ENCODE measurements at places on chromosomes 1 and 21.

DNA sequence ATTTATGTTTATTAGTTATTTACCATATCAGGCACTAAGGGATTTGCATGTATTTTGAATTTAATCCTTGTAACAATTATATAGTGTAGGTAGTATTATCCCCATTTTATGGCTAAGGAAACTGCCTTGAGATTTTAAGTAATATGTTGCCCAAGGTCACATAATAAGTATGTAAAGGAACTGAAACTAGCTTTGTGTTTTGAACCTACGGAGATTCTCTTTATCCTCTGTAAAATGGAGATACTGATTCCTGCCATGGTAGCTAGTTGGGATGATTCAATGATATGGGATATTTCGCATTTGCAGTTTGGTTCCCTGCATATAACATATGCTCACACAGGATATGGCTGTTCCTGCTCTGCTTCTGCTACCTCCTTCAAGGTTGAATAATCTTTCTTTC lies 144.3 kb downstream of the ST6GALNAC3 start:
- no peak for DNase-seq

DNA sequence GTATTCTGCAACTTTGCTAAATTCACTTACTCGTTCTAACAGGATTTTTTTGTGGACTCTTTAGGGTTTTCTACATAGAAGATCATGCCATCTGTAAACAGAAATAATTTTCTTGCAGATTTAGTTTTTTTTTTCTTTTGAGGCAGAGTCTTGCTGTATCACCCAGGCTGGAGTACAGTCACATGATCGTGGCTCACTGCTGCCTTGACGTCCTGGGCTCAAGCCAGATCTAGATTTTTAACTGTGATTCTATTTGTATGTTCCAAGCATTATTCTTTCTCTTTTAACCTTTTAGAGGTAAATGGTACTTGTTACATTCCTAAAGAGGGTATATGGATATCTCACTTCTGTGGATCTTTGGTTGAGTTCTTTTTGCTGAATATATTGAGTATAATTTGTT lies 18.6 kb downstream of the FABP3 start:
- DNase-seq = no peak

GRCh38 chr1:33637846-33638440 lies 165.5 kb downstream of the ZSCAN20 start:
- DNase-seq = no peak

GRCh38 chr1:244139655-244140054 lies 88.6 kb downstream of the ZBTB18 start:
- DNase-seq = no peak

DNA sequence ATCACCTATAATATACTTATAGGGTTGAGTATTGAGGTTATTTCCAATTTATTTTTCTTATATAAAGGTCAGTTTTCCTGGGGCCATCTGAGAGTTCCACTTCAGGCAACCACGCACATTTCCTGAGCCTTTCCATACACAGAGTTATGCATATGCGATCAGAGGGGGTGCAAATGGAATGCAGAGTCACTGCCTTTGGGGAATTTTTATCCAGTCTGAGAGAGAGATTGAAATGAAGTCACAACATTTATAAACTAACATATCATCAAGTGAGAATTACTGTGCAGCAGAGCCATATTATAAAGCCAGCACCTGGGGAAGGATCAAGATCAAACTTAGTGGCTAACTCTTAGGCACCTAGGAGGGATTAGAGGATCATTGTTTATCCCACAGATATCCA lies 299.9 kb upstream of the PLXNA2 start:
- DNase-seq = no peak

DNA sequence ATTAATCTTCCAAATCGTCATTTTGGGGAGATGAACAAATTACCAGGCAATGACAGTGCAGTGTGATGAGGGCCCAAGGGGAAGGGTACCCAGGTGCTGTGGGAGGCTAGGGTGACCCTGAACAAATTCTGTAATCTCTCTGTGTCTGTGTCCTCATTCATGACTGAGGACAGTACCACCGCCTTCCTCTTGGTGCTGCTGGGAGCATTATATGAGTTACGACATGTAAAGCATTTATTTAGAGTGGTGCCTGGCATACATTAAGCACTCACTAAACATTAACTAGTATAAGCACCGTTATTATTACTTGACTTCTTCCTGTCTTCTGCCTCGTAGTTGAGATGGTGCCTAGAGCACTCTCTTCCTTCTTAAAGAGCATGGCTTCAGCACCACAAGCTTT lies 468.2 kb upstream of the VAMP3 start:
- DNase-seq = no peak

DNA sequence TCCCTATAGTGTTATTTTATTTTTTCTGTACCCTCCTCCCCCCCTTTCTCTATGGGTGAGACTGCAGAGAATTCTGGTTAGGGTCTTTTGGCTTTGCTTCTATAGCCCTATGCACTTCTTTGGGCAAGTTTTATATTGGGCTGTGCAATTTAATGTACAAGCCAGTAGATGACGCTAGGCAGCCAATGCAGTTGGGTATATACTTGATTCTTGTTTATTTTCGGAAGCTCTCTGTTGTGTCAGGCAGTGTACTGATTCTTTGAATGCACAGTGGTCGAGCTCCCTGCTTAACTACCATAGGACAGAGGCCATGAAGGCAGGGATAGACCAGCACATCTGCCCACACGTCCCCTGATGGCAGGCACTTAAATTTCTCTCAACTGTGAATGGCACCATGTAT lies 34.1 kb upstream of the GPR52 start:
- no peak for DNase-seq

- no peak for DNase-seq
These were observed 33.6 kb downstream of the SPAG17 start for GRCh38 chr1:118151312-118151937.

DNA sequence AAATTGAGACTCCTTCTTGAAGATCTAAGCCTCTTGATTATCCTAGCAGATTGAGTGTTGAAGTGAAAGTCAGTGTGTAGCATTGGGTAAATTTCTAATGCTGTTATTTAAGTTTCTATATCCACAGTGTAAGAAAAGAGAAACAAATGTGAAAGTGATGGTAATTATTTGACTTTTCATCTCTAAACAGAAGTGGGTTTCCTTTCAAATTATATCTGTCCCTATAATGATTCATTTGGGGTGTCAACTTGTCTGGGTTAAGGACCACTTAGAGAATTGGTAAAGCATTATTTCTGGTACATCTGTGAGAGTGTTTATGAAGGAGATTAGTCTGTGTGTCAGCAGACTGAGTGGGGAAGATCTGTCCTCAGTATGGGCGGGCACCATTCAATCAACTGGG lies 133.0 kb upstream of the HMCN1 start:
- no peak for DNase-seq

GRCh38 chr1:40998668-40999067 lies 19.2 kb downstream of the CTPS1 start:
- DNase-seq = no peak

- peak; percentile 47 for DNase-seq
These were observed at the start of gene FAAP20 for GRCh38 chr1:2194319-2194897. Gene FAAP20 (minus strand): TSS chr1:2194772. CDS start chr1:2194749, 23 bp downstream.

GRCh38 chr21:44337941-44338895 lies 972 bp downstream of the CFAP410 start:
- no peak for DNase-seq

DNA sequence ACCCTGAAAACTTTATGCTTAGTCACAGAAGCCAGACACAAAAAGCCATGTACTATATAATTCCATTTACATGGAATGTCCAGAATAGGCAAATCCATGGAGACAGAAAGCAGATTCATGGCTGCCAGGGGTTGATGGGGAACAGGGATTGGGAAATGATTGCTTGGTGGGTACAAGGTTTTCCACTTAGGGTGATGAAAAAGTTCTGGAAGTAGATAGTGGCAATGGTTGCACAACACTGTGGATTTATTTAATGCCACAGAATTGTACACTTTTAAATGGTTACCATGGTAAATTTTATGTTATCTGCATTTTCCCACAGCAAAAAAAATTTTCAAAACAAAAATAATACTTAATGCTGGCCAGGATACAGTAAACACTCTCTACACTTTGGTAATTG lies 40.6 kb downstream of the ENAH start:
- DNase-seq = no peak

DNA sequence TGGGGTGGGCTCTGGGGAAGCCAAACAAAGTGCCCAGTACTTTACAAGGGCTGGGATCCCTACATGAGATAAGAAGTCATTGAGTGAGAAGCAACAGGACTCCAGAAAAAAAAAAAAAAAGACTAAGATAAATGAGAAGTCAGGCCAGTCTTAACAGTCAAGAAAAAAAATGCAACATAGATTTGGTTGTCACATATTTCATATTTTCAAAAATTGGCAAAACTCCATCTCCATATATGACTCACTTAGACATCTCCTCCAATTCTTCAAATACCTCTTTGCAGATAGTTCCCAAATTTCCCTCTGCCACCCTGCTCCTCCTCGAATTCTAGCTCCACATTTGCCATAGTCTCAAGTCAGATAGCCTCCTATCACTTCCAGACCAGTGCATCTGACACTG lies 20.9 kb upstream of the SIPA1L2 start:
- DNase-seq = no peak

GRCh38 chr1:91809317-91809716 lies 76.6 kb downstream of the TGFBR3 start:
- DNase-seq = no peak

DNA sequence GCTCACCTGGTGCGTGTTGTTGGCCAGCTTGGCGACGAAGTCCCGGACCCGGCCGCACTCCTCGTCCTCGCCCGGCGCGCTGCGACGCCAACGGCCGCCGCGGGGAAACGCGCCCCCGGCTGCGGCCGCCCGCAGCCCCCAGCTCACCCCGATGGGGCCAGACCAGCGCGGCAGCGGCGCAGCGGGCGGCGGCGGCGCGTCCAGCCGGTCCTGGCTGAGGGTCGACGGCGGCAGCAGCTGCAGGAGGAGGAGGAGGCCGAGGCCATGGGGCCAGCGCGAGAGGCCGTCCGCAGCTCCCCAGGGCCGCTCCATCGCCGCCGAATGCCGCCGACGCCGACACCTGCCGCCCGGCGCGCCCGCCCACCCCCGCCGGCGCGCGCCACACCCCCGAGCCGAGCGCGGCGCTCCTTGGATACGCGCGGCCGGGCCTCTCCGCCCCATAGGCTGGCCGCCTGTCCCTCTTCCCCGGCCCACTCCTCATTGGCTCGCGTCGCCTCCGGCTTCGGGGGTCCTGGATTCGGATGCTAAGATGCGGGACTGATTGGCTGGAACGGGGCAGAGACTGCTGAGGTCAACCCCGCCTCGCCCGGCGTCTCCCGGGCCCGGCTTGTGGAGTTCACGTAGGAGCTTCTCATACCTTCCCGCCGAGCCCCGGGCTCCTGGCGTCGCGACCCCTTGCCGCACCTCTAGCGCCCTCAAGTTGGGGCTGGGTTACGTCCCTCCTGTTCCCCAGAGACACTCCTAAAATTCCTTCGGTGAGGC lies at the start of gene SORT1:
Gene SORT1, minus strand, starts transcription at position 338 of the 762 bp plus-strand sequence. Its CDS starts 26 bp downstream, at position 312.
- DNase-seq = peak; percentile 56

DNA sequence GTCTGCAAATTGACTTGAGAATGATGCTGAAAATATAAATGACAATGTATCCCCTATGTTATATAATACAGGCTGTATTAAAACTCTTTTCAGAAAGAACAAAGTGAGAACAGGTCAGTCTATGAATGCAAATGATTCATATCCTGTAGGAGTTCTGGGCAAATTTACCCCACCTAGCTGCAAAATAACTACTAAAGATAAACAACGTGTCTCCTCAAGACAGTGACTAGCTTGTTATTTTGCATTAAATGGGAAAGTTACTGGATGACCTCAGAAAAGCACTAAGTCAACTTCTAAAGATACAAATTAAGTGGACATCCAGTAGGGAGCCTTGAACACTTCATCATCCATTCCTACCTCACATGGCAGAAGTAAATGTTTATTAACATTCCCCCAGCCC lies 11.1 kb downstream of the RNF19B start:
- no peak for DNase-seq

GRCh38 chr1:29467989-29468900 lies 231.9 kb downstream of the PTPRU start:
- DNase-seq = no peak

- DNase-seq = no peak
These were observed 118.4 kb upstream of the L1TD1 start for GRCh38 chr1:62076286-62076685.

DNA sequence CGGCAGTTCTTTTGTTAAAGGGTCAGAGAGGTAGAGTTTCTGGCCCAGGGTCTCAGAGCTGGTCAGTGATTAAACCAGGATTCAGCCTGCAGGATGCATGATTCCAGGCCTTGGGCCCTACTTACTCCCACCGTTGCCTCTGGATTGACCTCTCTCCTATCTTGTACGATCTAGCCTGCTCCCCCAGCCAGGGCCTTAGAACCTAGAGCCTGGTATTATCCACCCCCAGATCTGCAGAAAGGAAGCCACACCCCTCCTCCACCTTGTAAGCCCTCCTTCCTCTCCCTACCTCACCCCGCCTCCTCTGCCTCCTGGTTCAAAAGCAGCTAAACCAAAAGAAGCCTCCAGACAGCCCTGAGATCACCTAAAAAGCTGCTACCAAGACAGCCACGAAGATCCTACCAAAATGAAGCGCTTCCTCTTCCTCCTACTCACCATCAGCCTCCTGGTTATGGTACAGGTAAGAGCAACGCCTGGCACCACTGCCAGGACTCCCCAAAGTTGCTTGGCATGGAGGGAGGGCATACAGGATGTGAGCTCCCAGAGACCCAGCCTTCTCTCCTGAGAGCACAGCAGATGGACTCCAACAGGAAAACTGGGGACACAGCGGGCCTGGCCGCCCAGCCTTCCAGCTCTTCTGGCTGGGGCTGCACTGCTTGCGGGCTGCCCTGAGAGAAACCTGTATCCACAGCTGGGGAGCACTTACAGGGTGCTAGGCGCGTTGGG lies at the start of gene CD52:
Gene CD52, plus strand, starts transcription at position 347 of the 726 bp plus-strand sequence. Its CDS starts 60 bp downstream, at position 407.
- DNase-seq = no peak

DNA sequence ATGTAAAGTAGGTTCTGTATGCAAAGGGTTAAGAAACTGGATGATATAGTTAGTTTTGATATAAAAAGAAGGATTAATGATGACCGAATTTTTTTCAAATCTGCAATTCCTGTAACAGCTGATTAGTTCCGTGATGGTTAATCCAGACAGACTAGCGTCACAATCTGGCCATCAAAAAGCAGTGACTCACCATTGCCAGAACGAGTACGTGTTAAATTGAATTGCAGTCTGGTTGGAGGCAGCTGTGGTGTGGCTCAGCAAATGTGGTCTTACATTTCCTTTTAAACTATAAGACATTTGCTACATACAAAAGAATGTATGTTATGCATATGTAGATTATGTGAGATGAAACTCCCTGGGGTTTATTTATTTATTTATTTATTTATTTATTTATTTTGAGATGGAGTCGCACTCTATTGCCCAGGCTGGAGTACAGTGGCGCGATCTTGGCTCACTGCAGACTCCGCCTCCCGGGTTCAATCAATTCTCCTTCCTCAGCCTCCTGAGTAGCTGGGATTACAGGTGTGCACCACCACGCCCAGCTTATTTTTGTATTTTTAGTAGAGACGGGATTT lies 139.8 kb downstream of the RYR2 start:
- DNase-seq = no peak

DNA sequence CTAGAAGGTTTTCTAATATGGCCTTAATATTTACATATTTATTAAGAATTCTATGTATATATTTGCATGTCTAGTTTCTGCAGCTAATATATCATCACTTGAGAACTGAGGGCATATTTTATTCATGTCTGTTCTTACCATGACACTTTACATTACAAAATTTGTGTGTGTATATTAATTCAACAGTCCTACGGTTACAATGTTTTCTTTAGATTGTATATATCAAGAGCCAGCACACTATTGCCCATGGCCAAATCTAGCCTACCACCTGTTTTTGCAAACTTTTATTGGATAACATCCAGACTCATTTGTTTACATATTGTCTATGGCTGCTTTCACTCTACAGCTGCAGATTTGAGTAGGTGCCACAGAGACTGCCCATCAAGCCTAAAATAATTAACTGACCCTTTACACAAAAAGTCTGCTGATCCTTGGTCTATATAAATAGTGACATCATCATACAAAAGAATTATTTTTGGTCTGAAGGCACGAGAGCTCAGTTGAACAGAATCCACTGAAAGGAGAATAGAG lies 577.4 kb upstream of the PBX1 start:
- no peak for DNase-seq
